ENCODE measurements at places on chromosomes 4 and X. TPM values are rescaled to one million over a fixed set of nuclear protein-coding genes. Genes with fewer than 3 reads are reported as not detected.

GRCh38 chr4:18105030-18106011, 83.8 kb upstream of the LCORL start:
- DNase-seq = no peak

DNA sequence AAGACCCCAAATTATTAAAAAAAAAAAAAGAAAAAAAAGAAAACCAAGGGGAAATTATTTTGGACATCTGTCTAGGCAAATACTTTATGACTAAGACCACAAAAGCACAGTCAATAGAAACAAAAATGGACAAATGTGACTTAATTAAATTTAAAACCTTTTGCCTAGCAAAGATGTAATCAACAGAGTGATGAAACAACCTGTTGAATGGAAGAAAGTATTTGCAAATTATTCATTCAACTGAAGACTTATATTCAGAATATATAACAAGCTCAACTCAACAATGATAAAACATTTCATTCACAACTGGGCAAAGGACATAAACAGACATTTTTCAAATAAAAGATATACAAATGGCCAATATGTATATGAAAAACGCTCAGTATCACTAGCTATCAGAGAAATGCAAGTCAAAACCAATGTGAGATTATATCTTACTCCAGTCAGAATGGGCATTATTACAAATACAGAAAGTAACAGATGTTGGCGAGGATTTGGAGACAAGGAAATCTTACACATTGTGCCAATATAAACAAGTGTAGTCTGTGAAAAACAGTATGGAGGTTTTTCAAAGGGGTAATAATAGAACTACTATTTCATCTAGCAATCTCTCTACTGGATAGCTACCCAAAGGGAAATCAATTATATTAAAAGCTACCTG, 67.1 kb downstream of the FAAH2 start:
- no peak for DNase-seq

- no peak for DNase-seq
Observed at GRCh38 chr4:16745009-16745635, 153.3 kb downstream of the LDB2 start.

- DNase-seq = no peak
Observed at GRCh38 chr4:1683261-1683735, 815 bp downstream of the FAM53A start.

DNA sequence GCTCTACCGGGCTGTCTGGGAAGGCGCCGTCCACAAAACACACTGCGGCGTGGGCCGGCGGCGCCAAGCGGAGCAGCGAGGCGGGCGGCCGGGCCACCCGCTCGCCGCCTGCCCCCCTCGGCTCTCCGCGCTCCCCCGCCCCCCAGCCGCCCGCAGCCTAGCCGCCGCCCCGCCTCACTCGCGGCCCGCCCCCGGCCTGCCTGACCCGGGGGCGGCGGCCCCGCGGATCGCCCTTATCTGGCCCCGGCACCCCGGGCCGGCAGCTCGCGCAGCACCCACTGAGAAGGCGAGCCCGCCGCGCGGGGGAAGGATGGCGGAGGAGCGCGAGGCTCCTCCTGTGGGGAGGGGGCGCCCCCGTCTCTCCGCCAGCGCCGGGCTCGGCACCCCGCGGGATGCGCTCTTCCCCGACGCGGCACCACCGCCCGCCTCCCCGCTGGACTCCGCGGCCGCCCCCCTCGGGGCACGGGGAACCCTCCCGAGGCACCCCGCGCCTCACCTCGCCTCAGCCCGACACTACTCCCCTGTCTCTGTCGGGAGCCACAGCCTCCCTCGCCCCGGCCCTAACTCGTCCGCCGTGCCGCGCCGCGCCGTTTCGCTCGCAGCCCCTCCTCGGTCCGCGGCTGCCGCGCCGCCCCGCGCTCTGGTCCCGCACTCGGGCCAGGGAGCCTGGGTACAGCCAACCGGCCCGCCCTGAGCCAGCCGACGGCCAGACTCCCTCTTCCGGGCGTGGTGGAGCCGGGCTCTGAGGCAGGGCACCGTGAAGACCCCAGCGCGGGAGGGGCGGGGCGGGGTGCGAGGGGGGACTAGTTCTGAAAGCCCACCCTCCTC, 566 bp downstream of the ATP11C start:
- DNase-seq = peak; percentile 20

The EDNRA gene
- not detected for total RNA-seq
